Frontal cortex (tissue), 4 donors: ENCODE measurements at places on chromosomes 2 and 18. TPM values are rescaled to one million over a fixed set of nuclear protein-coding genes. Genes with fewer than 3 reads are reported as not detected.

The MYL12A gene
- 59.1 TPM for total RNA-seq

The KIDINS220 gene
- 704 TPM for total RNA-seq

The NOTO gene
- not detected for total RNA-seq

The TMEM200C gene
- 23.2 TPM for total RNA-seq

The RALB gene
- 39.9 TPM for total RNA-seq

The LAMA1 gene
- 12.2 TPM for total RNA-seq

The TFCP2L1 gene
- total RNA-seq: under 0.01 TPM

The IL1RL1 gene
- total RNA-seq: not detected
